ENCODE measurements at places on chromosomes 16 and 17.

GRCh38 chr16:1045310-1045992 lies 27.1 kb upstream of the SSTR5 start:
- no peak for DNase-seq

DNA sequence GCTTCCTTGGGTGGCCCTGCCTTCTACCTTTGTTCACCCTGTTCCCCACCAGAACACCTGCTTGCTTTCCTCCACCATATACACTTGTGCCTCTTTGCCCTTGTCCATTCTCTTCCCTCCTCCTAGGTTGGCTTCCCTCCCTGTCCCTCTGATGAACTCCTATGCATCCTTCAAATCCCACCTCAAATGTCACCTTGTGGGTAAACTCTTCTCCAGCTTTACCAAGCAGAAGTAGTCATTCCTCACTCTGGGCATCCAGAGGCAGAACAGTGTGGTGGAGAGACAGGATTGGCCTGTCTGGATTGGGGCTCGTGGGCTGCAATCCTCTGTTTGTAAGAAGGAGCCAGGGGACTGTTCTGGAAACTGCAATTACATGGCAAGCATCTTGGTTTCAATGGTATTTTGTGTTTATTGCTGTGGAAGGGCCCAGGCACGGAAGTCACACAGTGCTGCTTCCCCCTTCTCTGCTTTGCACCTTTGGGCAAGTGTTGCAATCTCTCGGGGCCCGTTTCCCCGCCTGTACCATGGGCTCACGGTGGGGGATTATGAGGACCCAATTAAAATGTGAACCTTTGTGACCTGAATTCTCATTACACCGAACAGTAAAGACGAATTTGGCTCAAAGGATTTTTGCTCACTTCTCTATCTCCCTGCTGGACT lies 21.9 kb upstream of the NXPH3 start:
- no peak for DNase-seq

- no peak for DNase-seq
Observed at GRCh38 chr17:14886200-14886739, 378.9 kb downstream of the PMP22 start.

DNA sequence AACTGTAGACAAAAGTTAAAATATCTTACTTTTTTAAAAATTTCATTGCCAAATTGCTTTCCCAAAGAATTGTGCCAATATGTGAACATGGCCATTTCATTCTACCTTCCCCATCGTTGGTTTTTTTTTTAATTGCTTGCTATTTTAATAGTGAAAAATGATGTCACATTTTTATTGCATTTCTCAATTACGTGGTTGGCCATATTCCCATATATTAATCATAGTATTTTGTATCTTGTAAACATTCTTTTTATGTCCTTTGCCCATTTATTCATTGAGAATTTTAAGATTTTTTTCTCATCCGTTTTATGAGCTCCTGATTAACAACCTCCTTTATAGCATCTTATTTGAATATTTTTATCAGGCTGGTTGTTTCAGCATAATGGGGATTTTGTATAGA lies 7.2 kb downstream of the OMG start:
- DNase-seq: no peak

DNA sequence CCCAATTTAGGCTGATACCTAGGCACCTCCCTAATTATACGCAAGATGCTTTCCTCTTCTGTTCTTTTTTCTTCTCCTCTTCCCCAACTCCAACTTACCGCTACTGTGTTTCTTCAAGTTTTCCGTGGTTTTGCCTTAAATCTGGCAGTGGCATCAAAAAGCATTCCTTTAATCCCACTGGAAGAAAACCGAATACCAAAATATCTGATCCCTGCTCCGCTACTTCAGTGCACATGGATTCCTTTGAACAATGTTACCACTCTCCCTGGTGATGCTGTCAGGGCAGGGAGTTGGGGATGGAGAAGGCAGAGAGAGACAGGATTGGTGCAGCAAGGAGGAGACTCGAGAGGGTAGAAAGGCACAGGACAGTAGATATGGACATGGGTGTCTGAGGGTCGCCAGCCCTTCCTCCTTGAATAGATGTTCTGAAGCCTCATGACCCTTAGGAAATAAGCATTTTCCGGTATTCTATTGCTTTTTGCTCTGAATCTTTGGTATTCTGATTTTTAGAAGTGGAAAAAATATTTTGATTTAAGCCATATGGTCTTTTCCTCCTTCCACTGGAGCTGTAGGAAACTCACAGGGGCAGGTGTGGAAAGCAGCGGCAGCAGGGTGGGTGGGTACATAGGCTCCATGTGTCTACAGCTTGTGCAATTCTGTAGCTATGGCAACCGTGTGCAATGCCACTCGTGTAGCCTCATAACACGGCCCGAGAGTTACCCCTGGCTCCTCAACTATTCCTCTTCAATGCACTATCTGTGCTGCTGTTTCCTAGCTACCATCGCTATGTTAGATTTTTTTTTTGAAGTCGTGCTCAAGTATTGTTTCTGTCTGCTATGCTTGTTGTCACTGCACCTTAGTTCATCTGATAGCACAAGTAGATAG lies 32.3 kb upstream of the TANC2 start:
- DNase-seq: no peak

- no peak for DNase-seq
Observed at GRCh38 chr17:81399481-81400153, 4.4 kb downstream of the BAHCC1 start.

DNA sequence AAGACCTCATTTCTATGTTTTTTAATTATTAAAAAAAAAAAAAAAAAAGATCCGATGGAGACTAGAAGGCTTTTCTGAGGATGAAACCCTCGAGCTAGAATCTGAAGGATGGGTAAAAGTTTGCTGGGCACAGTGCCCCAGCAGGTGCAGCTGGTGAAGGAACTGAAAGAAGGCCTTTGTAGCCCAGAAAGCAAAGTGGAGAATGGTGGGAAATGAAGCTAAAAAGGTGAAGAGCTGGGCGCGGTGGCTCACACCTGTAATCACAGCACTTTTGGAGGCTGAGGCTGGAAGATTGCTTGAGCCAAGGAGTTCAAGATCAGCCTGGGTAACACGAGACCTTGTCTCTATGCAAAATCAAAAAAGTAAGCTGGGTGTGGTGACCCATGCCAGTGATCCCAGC lies 50.3 kb upstream of the SEC14L1 start:
- DNase-seq: no peak

GRCh38 chr17:58344047-58344790 lies 7.8 kb downstream of the SUPT4H1 start:
- DNase-seq: no peak

- DNase-seq: no peak
Observed at GRCh38 chr16:71893888-71894228, 1.5 kb upstream of the IST1 start.

DNA sequence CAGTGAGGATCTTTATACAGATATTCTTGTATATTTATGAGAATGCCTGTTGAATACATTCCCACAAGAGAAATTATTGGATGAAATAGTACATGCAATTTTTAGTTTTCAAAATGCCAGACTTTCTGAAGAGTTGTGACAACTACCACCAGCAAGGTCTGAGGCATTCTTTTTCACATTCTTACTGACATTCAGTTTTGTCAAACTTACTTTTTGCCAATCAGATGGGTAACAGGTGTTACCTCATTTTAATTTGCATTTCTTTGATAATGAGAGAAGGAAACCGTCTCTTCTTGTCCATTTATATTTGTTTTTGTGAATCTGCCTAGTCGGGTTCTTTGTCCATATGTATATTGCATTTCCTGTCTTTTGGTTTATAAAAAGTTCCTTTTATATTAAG lies 24.3 kb downstream of the NOL11 start:
- DNase-seq: no peak

DNA sequence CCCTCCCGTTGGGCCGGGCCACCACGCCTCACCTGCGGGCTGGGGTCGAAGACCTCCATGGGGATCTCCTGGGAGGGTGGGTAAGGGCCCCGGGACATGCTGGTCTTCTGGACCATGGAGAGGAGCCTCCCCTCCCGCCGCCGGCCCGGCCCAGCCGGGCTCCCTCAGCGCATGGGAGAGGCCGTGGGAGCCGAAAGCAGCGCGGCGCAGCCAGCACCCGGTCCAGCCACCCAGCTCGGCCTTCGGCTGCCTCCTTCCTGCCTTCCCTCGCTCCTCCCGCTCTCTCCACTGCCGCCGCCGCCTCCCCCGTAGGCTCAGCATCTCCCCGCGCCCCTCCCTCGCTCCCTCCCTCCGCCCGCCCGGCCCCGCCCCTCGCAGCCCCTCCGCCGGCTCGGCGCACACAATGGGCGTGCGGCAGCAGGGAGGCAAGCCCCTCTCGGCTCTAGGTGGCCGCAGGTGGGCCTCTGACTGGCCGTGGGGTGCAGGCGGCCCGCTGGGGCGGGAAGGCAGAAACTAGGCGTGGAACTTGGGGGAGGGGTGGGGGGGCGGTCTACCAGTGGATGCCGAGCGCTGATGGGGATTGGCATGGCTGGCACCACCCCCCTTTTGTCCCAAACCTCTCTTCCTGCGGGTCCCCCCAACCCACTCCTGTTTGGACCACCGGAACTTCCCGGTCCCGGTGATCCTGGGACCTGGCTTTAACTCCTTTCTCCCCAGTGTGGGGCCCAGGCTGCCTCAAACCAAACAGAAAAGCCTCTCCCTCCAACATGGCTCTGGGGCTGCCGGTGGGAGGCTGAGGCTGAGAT lies at the start of gene CACNB1:
Gene CACNB1 (minus strand): TSS at position 290 of the 806 bp plus-strand sequence. CDS start 174 bp downstream, at position 116.
- peak; percentile 53 for DNase-seq

- no peak for DNase-seq
Observed at GRCh38 chr17:16486373-16487250, 5.4 kb downstream of the LRRC75A start.

- no peak for DNase-seq
Observed at GRCh38 chr17:72270273-72270924, 149.6 kb downstream of the SOX9 start.

DNA sequence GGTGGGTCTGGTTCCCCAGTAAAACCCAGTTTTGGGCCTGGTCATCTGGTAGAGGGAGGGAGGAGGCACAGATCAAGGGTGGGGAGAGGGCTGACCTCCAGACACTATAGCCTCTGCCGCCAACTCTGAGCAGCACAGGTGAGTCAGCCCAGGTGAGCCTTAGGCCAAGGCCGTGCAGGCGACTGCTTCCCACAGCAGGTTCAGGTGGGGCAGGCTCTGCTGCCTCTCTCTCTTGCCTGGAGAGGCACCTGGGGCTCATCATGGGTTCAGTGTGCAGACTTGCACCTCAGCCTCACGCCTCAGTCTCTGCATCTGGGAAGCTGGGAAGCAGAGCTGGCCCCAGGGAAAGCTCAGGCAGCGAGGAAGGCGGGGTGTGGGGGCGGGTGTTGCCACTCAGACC lies 37.8 kb upstream of the IL34 start:
- no peak for DNase-seq

- peak; percentile 3 for DNase-seq
Observed at GRCh38 chr16:10521681-10522274, 58.6 kb downstream of the EMP2 start.

DNA sequence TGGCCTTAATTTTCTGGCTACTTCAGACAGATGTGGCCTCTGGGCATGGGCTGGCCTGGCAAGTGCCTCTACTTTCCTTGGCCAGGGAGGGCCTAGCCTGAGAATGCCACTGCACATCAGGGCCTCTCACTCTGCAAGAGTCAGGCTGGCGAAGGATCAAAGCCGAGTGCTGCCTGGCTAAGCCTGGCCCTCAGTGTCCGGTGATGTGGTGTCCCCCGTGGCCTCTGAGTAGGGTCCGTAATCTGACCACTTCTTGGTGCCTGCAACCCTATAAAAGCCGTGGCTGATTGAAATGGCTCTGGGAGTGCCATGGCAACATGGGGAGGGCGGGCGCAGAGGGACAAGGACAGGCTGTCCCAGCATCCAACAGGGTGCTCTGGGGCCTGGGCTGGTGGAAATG lies 30.2 kb downstream of the TBX4 start:
- no peak for DNase-seq

- no peak for DNase-seq
Observed at GRCh38 chr17:74678541-74678940, 34.2 kb downstream of the CD300LF start.

DNA sequence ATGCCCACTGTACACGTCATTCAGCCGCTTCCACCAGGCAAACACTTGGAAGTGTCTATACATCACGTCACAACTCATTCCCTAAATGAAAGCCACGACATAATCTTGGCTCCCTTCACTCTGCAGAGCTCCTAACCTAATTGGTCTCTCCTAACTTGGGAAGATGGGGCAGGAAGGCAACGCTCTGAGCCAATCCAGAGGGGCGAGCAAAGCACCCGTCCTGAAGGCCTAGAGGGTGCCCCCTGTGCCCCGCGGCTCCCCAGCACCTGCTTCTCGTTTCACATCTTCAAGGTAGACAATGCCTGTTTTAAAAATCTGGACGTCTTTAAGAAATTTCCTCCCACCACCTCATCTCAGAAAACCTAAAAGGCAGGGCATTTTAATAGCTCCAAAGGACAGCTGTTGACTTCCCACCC lies 1.0 kb downstream of the CSNK2A2 start:
- DNase-seq: no peak

GRCh38 chr16:86823125-86823524 lies 244.8 kb downstream of the FOXL1 start:
- DNase-seq: no peak

DNA sequence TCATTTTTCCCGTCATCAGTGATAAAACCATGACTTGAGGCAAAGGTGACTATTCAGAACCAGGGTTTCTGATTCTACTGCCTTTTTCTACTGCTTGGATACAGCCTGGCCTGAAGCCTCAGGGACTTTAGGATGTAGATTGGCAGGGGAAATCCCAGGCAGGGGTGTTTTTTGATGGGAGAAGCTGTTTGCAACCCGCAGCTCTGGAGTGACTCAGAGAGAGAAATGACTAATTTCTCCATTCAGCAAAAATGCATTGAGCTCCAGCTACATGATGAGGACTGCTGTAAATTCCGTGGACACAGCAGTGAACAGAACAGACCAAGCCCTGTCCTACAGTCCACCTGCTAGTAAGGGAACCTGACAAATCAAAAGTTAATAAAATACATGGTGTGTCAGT lies 560.6 kb downstream of the CDH13 start:
- DNase-seq: peak; percentile 66

GRCh38 chr16:30368122-30368791 lies 2.0 kb downstream of the TBC1D10B start:
- peak; percentile 23 for DNase-seq

GRCh38 chr16:1579214-1579613 lies 32.7 kb downstream of the IFT140 start:
- DNase-seq: no peak

DNA sequence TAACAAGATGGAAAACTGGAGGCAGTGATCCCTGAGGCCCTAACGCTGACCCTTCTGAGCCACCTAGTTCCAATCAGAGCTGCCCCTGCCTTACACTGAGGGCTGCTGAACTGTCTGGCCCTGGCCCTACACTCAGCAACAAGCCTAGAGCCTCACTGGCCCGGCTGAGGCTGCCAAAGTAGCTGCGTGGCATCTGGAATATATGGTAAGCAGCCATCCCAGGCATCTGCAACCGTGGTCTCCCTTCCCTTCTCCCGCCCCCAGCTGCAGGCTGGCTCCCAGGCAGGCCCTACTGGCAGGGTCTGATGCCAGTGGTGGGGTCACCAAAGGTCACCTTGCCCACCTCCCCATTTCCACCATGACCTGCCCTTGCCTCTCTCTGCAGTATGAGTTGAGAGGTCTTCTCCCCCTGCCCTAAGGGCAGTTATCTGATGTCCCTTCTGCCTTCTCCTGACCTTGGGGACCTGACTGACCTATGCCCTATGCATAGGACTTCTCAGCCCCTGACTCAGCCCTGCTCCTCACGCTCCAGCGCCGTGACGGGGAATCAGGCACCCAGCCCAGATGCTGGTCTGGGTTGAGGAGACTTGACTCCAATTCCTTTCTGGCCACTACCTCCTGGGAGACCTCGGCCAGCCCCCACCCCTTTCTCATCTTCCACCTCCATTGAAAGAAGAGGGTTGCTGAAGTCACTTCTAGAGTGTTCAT lies 45.3 kb downstream of the CPNE2 start:
- DNase-seq: no peak

All from amniotic stem cell (primary cell).